ENCODE measurements at places on chromosomes 1 and 21.

DNA sequence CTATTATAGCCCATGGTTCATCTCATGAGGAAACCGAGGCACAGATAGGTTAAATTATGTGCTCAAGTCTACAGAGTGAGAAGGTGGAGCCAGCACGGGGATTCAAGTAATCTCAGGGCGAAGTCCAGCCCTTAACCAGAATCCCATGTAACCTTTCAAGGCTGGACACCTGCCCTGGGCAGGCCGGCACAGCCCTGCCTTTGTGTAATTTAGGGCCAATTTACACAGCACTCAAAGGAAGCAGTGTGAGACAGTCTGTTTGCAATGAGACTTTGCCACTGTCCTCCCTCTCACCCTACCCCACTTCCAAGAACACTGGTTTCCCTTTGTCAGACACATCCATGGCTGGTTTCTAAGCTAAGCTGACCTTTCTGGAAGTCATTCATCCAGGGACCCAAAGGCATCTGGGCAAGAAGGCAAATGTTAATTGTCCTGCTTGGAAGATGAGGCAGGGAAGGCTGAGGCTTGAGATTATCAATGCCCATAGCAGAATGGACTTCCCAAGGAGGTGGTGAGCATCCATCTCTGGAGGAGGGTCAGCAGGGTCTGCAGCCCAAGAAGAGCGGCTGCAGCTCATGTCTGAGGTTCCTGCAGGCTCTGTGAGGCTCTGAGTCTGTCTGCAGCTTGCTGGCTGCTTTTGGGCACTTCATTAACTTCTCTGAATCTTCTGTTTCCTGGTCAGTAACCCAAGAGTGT lies 159.2 kb downstream of the TRABD2B start:
- DNase-seq, result no peak

- DNase-seq, result no peak
Observed at GRCh38 chr1:64072089-64072793, 131.2 kb upstream of the UBE2U start.

DNA sequence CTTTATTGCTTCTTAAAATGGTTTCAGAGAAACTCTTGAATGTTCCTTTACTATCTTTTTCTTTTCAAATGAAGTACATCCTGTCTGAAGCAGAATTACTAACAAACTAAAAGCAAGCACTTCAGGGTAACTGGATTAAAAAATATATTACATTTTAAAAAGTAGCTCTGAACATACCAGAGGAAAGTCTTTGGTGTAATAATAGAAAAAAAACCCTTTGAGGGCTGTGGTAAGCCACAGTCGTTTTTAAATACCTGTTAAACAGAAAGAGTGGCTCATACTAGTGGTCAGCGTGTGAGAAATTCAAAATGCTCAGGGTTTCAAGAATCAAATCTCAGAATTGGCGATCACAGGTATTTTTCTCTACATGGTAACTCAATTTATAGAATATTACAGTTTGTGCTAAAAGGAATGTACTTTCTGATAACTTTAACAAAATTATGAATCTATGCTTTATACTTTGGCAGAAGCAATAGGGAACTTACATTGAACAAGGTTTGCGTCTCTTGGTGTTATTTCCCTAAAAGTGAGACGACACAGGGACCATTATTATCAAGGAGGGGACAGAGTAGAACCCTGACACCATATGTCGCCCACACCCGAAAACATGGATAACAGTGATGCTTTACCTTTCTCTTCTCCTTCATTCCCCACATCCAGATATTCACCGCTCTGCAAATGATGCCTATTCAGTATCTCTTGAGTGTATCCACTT lies 97.0 kb upstream of the DPH5 start:
- DNase-seq, result no peak

GRCh38 chr1:70168283-70168682 lies 37.1 kb downstream of the LRRC40 start:
- no peak for DNase-seq

DNA sequence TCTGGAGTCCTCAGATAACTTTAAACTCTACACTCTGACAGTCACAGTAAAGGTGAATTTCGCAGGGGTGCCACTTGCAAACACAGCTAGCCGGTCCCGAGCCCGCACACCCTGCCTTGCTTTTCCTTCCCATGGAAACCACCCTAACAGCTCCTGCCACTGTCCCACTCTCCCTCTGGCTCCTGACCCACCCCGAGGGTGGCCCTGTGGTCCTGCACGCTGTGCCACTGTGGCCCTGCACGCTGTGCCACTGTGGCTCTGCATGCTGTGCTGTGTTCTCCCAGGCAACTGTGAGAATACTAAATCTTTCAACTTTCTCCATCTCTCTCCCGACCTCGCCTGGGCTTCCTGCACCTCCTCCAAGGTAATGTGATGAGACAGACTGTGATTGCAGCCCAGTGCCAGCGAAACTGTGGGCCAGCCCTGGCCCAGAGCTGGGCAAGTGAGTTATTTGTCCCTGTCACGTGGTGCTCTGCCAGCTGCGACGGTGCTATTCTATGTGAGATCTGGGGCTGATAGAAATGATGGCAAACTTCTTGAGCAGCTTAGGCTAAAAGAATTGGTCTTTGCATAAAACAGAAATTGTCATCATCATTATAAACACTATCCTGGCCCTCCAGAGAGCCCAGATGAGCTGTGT lies 63.4 kb upstream of the TARBP1 start:
- no peak for DNase-seq

Data from renal pelvis (tissue), 12 donors.